ENCODE measurements at places on chromosomes 2 and 18.

DNA sequence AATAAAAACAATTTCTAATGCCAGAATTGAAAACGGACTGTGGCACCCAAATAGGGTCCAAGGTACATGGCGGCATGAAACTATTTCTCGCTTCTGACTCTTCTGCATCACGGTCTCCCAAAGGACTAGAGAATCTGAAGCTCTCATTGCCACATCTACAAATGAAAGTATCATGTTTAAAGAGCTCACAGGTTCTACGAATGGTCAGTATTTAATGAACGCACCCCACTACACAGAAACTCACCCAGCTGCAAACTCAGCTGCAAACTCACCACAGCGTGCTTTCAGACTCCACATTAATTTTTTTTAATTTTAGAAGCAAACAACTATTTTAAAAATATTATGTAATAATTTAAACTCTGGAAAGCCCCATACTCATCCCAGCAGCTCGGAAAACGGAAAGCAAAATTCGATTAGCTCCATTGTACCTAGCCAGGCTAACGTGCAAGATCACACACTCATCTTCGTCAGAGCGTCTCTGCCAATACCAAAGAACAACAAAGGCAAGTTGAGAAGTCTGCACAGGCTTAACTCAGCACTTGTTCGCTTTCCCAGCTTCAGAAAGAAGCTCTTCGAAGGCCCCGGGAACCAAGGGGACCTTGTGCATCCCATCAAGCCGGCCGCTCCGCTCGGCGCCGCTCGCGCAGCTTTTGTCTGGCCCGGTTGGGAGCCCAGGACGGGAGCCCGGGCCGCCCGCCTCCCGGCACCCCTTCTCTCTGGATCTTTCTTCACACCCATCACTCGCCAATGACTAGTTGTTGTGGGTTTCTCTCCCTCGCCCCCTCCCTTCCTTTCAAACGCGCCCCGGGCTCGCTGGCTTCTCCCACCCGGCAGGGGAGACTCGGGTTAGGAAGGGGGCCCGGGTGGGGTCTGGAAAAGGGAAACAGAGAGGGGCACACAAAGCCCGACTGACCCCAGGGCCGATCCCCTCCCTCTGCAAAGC, 785 bp downstream of the CLASP1 start:
- DNase-seq: peak; percentile 71

DNA sequence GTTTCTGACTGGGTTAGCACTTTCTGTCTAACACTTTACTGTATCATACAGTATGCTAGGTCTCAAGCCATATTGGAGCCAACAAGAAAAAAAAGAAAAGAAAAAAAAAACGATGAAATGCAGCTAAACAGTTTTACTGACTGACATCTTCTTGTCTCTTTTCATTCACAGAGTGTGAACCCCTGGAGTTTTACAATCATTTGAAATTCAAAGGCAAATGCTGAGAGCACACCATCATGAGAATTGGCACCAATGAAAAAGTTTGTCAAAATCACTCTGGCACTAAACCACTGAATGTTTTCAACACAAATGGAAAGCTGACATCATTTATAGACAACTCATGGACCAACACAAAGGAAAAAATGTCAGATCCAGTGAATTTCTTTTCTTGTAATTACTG, 513.3 kb downstream of the LRRTM4 start:
- no peak for DNase-seq

GRCh38 chr18:55589625-55590291, 1.8 kb upstream of the TCF4 start:
- peak; percentile 98 for DNase-seq

GRCh38 chr2:79935771-79936657, 368.5 kb downstream of the LRRTM1 start:
- DNase-seq: no peak

DNA sequence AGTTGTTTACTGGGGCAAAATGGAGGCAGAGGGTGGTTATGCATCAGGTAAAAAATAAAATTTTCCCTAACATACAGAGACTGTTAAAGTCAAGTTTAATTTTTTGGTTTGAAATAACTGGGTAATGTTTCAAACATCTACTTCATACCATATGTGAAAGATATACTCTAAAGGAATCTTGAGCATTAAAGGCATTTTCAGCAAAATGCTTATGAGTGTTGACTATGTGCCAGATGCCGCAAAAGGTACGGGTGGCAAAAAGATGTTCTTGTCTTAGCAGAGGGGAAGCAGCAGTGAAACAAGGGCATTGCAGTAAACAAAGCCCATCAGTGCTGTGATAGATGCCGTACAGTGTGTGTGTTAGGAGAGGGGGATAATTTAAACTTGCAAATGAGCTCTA, 263.1 kb upstream of the ID2 start:
- no peak for DNase-seq

- no peak for DNase-seq
Measured at GRCh38 chr18:75478996-75479880, 51.7 kb upstream of the SMIM21 start.

DNA sequence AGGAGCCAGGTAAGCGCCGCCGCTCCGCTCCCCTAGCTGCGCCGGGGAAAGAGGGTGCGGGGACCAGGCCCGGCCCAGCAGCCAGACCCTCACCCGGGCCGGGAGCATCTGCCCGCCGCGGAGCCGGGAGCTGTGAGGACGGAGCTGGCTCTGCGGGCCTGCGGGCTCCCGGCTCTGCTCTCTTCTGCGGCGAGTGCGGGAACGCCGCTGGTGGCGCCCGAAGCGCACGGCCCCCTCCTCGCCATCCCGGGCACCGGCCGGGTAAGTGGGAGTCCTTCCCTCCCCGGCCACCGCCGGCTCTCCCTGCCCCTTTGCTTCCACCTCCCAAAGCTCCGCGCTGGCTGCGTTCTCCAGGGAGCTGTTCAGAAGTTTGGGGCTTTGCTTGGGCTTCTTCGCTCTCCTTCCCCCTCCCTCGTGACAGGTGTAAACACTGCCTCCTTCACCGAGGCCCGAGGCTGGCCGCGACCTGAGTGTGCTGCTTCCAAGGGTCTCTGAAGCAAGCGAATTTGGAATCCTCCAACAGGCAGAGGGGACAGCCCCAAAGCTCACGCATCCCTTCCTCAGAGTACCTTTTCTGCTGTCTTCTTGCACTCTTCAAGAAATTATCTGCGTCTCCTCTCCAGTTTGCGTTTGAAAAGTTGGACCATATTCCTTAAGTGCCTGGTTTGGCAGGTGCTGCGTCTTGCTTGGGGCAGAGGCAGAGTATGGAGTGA, 632 bp downstream of the AFTPH start:
- DNase-seq: no peak

GRCh38 chr2:43001787-43002468, 209.5 kb upstream of the HAAO start:
- no peak for DNase-seq

DNA sequence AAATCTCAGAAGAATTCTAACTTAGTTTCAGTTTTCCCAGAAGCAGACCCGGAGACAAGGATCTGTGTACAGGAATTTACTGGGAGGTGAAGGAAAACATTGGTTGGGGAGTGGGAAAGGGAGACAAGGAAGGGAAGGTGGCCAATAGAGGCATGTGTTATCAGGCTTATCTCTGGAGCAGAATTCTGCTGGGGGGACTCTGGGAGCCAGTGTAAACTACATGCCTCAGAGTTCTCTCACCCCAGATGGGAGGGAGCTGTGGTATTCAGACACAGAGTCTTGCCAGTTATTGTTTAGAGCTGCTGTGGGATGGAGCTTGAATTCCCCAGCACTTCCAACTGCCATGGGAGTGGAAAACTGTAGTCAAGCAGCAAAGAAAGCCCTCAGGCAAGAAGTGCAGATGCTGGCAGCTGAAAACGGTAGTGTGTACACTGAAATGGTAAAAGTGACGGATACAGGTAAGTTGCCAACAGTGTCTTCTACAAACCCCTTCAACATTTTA, 19.0 kb downstream of the DNPEP start:
- no peak for DNase-seq

- DNase-seq: no peak
Measured at GRCh38 chr2:24538720-24539119, 47.7 kb downstream of the NCOA1 start.

DNA sequence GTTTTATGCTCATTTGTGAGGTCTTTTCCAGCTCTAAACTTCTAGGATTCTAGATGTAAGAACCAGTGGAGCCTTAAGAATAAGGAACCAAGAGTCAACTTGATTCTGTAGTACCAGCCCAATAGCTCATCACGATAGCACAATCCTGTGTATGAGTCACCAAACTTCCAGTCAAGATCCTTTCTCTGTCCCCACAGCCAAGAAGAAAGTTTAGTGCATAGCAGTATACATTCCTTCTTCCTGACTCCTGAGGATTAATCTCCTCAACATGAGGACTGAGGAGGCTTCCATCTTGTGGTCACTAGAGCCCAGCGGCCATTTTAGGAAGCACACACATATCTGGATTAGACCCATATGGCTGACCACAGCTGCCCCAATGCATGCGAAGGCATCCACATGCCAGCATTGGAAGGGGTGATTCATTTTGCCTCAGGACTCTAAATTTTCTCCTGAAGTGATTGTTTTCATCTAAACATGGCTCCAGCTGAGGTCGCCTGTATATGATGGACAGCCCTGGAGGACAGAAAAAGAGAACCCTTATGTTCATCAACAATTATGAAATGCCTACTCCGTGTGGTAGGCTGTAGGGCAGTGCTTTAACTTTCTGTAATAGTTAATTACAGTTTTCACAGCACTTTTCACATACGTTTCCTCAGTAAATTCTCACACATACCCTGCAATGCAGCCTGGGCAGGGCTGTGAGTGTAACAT, 53.5 kb downstream of the RASGRP3 start:
- no peak for DNase-seq

GRCh38 chr2:168320267-168320666, 72.9 kb upstream of the STK39 start:
- no peak for DNase-seq

- DNase-seq: no peak
Measured at GRCh38 chr2:68412127-68412819, 47.2 kb downstream of the PLEK start.

DNA sequence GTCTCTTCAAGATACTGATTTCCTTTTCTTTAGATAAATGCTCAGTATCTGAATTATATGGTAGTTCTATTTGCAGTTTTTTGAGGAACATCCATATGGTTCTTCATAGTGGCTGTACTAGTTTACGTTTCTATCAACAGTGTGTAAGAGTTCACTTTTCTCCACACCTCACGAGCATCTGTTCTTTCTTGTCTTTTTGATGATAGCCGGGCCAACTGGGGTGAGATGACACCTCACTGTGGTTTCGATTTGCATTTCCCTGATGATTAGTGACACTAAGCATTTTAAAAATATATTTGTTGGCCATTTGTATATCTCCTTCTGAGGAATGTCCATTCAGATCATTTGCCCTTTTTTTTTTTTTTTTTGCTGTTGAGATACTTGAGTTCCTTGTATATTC, 458.8 kb downstream of the SETBP1 start:
- DNase-seq: no peak

GRCh38 chr2:168713325-168713724, 89.1 kb upstream of the NOSTRIN start:
- DNase-seq: no peak

GRCh38 chr2:222977121-222977520, 74.9 kb upstream of the KCNE4 start:
- no peak for DNase-seq

GRCh38 chr2:140895378-140895777, 1235.4 kb downstream of the LRP1B start:
- DNase-seq: no peak

DNA sequence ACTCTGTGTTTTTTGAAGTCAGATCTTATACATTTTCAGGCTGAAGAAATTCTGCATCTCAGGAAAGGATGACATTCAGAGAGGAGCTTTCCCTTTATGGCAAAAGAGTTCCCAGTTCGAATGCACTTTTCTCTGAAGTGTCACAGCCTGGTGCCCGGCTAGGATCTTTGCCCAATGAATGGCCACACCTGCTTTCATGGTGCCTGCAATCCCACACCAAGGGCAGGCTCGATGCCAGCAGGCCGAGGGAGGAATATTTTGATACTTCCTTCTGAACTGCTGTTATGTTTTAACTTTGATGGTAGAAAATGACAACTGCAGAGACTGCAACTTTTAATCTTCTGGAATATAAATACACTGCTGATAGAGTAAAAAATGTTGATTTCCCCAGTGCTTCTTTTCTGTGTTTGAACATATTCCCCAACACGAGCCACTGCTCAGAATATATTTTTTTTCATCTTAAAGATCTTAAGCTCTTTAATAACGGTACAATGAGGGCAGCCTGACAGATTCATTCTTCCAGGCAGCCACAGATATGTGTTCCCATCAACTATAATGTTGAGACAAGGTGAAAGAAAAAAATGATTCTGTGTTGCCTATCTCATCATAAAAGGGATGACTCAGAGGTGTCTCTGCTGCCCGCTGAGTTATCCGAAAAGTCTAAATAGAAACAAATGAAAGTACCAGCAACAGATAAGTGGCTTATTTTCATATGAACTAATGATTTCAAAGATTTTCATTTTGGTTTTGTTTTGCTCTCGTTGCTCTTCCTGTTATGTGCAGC, 848.5 kb downstream of the DCDC2C start:
- no peak for DNase-seq

GRCh38 chr18:63445037-63445436, 22.8 kb upstream of the VPS4B start:
- DNase-seq: no peak

DNA sequence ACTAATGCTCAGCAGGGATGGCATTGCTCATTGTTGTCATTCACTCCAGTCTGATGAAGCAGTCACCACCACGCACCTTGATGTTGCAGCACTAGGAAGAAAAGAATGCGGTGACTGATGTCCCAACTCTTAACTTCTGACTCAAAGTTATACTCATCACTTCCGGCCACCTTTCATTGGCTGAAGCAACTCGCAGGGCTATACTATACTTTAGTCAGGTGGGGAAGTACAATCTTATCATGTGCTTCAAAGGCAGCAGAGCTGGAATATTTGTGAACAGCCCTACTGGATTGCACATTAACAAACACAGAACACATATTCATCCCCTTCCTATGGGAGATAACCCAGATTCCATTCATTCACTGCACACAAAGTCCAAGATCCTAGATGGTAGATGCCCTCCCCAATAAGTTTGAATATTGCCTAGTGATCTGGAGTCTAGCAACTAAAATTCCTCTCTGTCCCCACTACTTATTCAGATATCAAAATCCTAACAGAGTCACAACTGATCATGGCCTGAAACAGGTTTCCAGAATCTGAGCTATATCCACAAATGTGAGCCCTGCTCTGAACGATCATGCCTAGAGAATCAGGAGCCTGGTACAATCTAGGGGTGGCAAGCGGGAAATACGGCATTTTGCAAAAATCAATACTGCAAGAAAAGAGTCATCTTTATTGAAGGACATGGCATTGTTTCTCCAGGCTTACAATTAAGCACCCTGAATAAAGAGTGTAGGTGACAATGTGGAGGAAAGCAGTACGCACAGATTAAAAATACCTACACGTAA, 3.4 kb upstream of the SPATS2L start:
- DNase-seq: no peak

DNA sequence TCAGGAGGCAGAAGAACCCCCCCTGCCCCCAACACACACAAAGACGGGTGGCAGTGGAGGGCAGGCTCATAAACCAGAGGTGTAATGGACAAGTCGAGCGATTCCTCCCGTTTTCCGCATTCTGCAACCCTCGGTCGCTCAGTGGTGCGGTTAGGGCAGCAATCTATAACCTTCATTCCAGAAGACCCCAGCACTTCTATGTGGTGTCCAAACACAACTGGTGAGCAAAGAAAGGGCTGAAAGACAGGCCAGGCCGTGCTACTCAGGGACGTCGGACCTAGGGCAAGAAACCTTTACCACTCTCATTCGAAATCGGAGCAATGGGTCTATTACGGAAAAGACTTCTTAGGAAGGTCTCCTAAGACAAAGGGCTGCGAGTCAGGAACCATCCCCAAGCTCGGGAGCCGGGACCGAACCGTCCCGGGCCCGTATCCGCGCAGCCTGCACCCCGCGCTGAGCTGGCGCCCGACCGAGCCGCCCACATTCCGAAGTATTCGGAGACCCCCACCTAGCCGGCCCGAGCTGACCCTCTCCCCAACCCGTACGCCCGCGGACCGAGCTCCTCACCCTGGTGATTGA, 568 bp downstream of the ARL5A start:
- no peak for DNase-seq

All from Right ventricle myocardium superior (tissue), 1 donor.